ENCODE measurements at places on chromosomes 12 and 14. TPM values are rescaled to one million over a fixed set of nuclear protein-coding genes. Genes with fewer than 3 reads are reported as not detected.

DNA sequence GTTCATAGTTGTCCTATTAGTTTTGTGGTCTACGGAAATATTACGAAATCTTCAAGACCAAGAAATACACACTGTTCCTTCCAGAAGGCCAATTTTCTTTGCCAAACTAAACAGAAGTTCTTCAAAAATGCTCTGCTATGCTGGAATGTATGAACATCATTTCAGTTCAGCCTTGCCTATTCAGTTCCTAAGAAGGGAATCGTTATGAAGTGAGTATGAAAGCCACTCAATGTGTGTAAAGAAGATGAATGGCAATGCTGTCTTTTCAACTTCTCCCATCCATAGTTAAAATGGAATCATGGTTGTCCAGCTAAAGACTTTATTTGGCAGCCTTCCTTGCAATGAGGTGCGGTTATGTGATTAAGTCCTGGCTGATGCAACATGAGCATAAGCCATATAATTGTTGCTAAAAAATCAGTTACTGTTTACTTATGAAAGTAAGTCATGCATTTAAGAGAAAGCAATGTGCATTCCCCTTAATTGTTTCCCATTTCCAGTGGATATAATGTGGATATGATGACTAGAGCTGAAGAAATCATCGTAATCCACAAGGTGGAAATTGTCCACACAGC lies 73.8 kb upstream of the PTPRR start:
- no peak for DNase-seq

GRCh38 chr12:7935590-7936581 lies at the start of gene SLC2A3:
Gene SLC2A3, minus strand, starts transcription at chr12:7936187. Its CDS starts 153 bp downstream, at chr12:7936034.
- DNase-seq: no peak

- no peak for DNase-seq
These were observed 105.8 kb downstream of the MSRB3 start for GRCh38 chr12:65384240-65384639.

DNA sequence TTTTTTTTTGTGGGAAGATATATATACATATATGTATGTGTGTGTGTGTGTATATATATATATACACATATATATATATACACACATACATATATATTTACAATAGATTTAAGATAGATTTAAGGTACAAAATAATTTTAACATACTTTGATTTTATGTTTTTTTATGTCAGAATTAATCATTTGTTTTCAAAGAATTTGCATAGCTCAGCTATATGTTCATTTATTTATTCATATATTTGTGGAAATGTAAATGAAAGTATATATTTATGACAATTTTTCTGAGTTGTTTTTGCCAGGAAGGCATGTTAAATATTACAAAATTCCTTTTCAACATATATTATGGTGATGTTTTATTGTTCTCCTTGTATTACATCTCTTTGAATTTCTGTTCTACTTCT lies 887.4 kb upstream of the NOVA1 start:
- DNase-seq: no peak

GRCh38 chr12:72136792-72137191 lies 135.4 kb upstream of the TRHDE start:
- DNase-seq: no peak

DNA sequence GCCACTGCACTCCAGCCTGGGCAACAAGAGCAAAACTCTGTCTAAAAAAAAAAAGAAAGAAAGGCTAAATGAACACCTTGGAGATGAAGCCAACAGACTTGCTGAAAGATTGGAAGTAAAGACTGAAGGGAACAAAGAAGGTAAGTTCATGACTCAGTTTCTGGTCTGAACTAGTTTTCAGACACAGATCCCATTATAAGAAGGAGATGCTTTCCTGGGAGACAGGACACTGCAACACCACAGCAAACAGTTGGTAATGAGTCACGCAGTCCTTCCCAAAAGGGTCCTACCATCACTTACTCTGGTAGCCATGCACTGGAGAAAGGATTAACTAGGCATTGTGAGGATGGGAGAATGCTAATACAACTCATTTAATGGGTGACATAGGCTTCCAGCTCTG lies 97.2 kb downstream of the SSPN start:
- DNase-seq: no peak

GRCh38 chr14:105197211-105197641 lies 16.1 kb upstream of the NUDT14 start:
- DNase-seq: no peak

DNA sequence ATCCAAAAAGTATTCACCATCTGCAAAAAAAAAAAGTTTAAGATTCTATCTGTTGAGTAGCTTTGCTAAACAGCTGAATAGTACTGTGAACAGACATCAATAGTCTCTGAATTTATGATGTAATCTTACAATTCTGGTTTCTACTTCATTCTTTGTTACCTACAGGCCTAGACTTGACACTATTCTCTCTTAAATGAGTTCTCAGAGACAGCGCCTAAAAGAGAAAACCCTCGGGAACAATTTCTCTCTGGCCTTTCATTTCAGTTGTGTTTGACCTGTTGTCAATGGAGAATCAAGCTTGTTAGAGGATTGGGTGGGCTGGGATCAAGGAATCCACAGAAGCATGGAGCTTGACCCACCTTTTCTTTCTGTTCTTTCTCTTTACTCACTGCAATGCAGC lies 5.9 kb upstream of the TWF1 start:
- no peak for DNase-seq

GRCh38 chr12:2298556-2299200 lies 245.9 kb downstream of the CACNA1C start:
- DNase-seq: no peak

DNA sequence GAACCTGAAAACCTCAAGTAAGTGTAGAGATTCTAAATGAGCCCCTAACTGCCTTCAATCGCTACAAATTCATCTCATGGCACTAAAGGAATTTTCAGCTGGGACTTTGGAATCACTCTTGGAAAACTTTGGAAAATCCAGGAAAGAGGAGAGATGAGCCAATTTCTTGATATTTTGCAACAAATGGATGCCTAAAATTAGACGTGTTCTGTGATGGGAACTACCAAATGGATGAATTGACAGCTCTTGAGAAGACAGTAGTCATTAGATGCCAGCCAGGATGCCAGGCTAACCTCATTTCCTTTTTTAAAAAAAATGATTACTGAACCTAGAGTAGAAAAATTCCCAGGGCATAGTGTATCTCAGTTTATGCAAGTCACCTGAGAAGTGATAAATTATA lies 78.3 kb downstream of the NPAS3 start:
- no peak for DNase-seq

The LGR5 gene
- polyA plus RNA-seq: 16.4 TPM

The KRT83 gene
- polyA plus RNA-seq: not detected

The RPL10L gene
- polyA plus RNA-seq: 0.22 TPM

The C12orf42 gene
- 0.09 TPM for polyA plus RNA-seq

The LYZ gene
- 16.5 TPM for polyA plus RNA-seq

The PRR4 gene
- polyA plus RNA-seq: 4.4 TPM

The TAS2R8 gene
- not detected for polyA plus RNA-seq

The STAC3 gene
- 1.9 TPM for polyA plus RNA-seq

The NTF3 gene
- polyA plus RNA-seq: 3.5 TPM

The BATF gene
- 0.86 TPM for polyA plus RNA-seq

The RFX4 gene
- polyA plus RNA-seq: 0.38 TPM

The SALL2 gene
- polyA plus RNA-seq: 65.8 TPM

The CLMN gene
- 38.5 TPM for polyA plus RNA-seq

The SPTSSA gene
- 25.1 TPM for polyA plus RNA-seq

The GMFB gene
- 98.5 TPM for polyA plus RNA-seq

Measured in left renal cortex interstitium (tissue), 4 donors.